ENCODE measurements at places on chromosomes 16 and 17.

GRCh38 chr16:30778549-30779244 lies 8.3 kb downstream of the ZNF629 start:
- DNase-seq: no peak

GRCh38 chr17:37278247-37278894 lies 97.4 kb upstream of the C17orf78 start:
- DNase-seq: no peak

DNA sequence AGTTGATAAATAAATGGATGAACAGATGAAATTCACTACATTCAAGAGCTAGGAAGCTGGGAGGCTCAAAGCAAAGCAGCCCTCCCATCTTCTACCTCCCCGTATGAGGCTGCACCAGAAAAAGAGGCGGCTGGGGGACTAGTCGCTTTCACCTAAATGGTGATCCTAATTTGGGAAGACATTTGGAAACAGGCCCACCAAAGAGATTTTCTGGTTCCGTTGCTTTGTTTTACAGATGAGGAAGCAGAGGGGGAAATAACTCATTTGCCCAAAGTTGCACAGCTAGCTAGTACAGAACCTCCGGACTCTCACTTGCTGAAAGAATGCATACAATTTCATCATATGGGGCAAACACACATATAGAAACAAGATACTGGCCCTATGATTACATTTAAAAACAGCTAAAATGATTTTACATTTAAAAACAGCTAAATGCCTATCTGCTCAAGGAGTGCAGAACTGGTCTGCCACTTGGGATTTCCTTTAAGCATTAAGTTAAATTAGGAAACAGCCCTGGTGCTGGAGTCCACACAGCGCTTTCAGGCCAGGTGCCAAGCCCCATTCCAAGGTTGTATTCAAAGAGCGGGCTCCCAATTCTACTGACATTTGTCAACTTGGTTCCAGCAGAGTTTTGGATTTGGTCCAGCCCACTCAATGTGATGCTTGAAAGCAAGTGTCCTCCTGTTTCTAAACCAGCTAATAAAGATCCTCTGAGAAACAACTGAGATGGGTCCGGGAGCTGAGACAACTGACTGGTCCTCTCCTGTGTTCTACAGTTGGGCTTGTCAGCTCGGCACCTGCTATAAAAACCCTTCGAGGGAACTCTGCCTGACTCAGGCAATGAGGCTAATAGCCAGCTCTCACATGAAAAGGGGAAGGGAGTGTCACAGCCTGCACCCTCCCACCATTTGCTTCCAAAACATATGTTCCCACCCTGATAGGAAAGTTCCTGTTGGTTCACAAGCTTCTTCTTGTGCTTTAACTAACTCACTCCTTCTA lies 11.7 kb downstream of the ERN1 start:
- DNase-seq: peak; percentile 37

- DNase-seq: no peak
Observed at GRCh38 chr16:48641770-48642169, 31.8 kb upstream of the N4BP1 start.

- DNase-seq: no peak
Observed at GRCh38 chr17:13835151-13835550, 233.4 kb upstream of the HS3ST3A1 start.

DNA sequence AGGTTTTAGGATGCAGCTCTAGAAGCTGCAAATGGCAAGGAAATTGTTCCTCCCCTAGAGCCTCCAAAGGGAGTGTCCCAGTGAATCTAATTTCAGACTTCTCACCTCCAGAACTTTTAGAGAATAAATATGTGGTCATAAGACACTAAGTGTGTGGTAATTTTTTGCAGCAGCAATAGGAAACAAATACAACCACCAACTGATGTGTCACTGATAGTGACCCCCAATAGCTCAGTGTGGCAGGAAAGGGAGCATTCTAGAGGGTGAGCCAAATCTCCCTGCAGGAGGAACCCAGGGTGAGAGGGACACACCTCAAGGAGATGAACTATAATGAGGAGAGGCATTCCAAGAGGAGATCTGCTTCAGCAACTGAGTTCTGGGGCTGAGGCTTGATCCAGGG lies 4.1 kb downstream of the CCL4L2 start:
- DNase-seq: no peak

- no peak for DNase-seq
Observed at GRCh38 chr17:45293413-45294211, 23.2 kb downstream of the MAP3K14 start.

Data from NCI-H2081 (cell line).